ENCODE measurements at places on chromosomes 2 and 18. TPM values are rescaled to one million over a fixed set of nuclear protein-coding genes. Genes with fewer than 3 reads are reported as not detected.
A peak's percentile ranks its signal among the peaks of the same experiment; 100 is the strongest.

- no peak overlapping the region for H3K4me3 ChIP-seq
- no peak for DNase-seq
- H3K27me3 ChIP-seq = no peaks in the 10 kb centered on the region
- peaks cover 4% of the 10 kb centered on the region for H3K36me3 ChIP-seq
Observed at GRCh38 chr2:160355080-160355479, 138.5 kb downstream of the RBMS1 start.

DNA sequence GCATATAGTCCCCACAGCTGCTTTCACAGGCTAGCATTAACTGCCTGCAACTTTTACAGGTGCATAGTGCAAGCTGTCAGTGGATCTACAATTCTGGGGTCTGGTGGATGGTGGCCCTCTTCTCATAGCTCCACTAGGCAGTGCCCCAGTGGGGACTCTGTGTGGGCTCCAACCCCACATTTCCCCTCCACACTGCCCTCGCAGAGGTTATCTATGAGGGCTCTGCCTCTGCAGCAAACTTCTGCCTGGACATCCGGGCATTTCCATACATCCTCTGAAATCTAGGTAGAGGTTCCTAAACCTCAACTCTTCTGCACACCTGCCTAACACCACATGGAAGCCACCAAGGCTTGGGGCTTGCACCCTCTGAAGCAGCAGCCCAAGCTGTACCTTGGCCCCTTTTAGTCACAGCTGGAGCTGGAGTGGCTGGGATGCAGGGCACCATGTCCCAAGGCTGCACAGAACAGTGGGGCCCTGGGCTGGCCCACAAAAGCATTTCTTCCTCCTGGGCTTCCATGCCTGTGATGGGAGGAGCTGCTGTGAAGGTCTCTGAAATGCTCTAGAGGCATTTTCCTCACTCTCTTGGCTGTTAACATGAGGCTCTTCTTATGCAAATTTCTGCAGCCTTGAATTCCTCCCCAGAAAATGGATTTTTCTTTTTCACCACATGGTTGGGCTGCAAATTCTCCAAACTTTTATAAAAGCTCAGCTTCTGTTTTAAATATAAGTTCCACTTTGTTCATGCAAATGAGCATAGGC lies 59.3 kb downstream of the KDM3A start:
- H3K4me3 ChIP-seq = no peak overlapping the region
- peaks cover 66% of the 10 kb centered on the region for H3K36me3 ChIP-seq
- no peaks in the 10 kb centered on the region for H3K27me3 ChIP-seq
- DNase-seq = no peak
- H3K4me1 ChIP-seq = peaks cover 20% of the 10 kb centered on the region
- no peak overlapping the region for H3K27ac ChIP-seq

The IL1RL1 gene
- 57.7 TPM for total RNA-seq

DNA sequence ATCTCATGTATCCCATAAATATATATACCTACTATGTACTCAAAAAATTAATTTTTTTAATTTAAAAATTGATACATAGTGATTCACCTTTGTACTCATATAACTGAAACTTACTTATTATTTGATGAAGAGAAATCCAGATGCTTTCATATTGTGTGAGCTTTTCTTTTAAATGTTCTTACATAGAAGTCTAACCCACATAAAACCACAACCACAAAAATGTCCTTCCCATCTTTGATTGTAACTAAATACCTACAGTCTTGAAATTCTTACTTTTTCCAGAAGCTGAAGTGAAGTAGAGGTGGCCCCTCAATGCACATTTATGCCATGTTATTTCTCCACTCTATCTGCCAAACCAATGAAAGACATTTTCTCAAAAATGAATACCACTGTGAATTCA lies 117.9 kb upstream of the COL5A2 start:
- H3K36me3 ChIP-seq = no peaks in the 10 kb centered on the region
- no peak for DNase-seq
- H3K27me3 ChIP-seq = no peaks in the 10 kb centered on the region
- H3K4me3 ChIP-seq = no peak overlapping the region

- no peak overlapping the region for H3K4me3 ChIP-seq
- H3K36me3 ChIP-seq = no peaks in the 10 kb centered on the region
- no peak for DNase-seq
- no peaks in the 10 kb centered on the region for H3K27me3 ChIP-seq
- no peak overlapping the region for H3K27ac ChIP-seq
Observed at GRCh38 chr2:80112790-80113189, 191.8 kb downstream of the LRRTM1 start.

- DNase-seq = no peak
- H3K4me1 ChIP-seq = no peaks in the 10 kb centered on the region
- no peak overlapping the region for H3K4me3 ChIP-seq
Observed at GRCh38 chr18:31269566-31269965, 48.4 kb upstream of the DSG1 start.

DNA sequence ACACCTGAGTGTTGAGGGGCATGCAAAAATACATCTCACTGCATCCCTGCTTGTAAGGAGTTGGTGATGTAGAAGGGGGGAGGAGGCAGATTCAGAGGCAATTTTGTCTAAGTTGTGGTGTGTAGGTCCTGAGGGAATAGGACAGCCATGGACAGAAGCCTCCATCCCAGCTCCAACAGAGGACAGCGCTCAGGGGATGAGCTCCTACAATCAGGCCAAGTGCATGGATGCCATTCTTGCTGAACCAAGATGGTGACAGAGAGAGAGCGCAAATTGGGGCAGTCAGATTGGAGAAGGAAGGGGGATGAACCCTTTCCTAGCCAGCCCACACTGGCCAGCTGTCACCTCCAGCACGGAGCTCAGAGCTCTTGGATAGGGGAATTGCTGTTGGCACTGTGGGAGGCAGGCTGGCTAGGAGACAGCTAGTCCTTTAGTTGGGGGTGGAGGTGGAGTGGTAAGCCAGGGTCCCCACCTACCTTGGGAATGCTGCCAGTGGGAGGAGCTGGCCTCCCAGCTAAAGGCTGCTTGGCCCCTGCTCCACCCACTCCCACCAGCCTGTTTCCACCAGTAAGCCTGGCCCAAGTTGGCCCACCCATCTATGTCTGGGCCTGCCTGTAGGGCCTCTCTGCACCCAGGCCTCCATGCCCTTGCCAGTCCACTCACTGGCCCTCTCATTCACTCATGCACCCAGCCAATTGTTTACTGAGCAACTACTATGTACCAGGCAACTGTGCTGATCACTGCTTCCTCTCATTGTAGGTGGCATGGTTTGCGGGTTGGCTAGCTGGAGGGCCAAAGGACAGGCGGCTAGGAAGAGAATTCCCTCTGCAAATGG lies 2.5 kb upstream of the PER2 start:
- H3K27me3 ChIP-seq = no peaks in the 10 kb centered on the region
- no peaks in the 10 kb centered on the region for H3K36me3 ChIP-seq
- peaks cover 29% of the 10 kb centered on the region for H3K4me1 ChIP-seq
- H3K4me3 ChIP-seq = peak overlapping the region; percentile 93
- peak overlapping the region; percentile 93 for H3K27ac ChIP-seq

DNA sequence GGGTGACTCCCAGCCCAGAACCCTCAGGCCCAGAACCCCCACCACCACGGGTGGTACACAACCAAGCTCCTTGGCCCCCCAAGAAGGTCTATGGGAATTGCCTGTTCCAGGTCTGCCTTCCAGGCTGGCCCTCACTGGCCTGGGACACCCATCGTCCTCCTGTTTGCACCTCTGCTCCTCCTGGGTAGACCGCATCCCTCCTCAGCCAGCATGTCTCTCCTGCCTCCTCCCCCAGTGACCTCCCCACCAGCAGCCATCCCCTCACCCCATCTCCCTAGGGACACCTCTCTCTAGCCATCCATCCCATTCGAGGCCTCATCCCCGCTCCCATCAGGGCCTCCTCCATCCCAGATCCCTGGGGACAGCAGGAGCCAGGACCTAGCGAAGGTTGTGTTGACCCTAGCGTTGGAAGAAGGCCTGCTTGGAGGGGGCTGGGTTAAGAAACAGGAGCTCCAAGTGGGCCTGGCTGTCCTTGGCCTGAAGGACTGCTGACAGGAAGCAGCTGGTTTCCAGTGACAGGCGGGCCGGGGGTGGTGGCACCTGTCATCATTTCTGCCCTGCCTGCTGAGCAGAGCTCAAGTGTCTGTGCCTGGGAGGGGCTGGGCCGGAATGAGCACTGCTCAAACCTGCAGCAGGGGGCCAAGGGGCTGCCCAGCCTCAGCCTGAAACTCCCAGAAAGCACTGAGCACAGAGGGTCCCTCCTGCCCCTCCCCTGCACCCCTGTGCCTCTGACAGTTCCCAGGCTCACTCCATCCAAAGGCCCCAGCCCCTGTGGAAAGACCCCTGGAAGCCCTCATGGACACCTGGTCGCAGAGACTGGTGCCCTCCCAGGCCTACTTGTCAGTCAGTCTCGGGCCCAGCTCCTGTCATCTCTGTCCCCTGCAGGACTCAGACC lies 96.0 kb upstream of the OTOS start:
- H3K4me1 ChIP-seq = no peaks in the 10 kb centered on the region
- peaks cover 11% of the 10 kb centered on the region for H3K27me3 ChIP-seq
- H3K36me3 ChIP-seq = no peaks in the 10 kb centered on the region
- H3K27ac ChIP-seq = no peak overlapping the region
- DNase-seq = peak; percentile 49

DNA sequence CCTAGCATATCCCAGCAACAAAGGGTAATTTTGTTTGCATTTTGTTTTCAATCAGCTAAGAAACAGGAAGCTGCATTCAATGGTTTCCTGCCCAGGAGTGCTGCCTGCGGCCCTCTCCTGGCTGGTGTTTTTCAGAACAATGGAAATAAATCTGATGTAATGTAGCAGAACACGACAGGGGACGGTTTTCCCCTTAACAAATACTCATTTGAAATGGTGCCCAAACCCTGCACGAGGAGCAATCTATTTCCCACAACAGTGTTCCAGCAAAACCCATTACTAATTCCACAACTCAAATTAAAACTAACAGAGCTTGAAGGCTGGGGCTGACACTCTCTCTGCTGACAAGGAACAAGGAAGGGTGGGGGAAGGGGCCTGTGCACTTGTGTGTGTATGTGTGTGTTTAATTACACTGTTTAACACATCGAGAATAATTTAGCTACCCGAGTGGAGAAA lies 8.7 kb downstream of the CAPN13 start:
- H3K4me1 ChIP-seq = no peaks in the 10 kb centered on the region
- no peak for DNase-seq
- no peak overlapping the region for H3K27ac ChIP-seq
- H3K4me3 ChIP-seq = no peak overlapping the region

DNA sequence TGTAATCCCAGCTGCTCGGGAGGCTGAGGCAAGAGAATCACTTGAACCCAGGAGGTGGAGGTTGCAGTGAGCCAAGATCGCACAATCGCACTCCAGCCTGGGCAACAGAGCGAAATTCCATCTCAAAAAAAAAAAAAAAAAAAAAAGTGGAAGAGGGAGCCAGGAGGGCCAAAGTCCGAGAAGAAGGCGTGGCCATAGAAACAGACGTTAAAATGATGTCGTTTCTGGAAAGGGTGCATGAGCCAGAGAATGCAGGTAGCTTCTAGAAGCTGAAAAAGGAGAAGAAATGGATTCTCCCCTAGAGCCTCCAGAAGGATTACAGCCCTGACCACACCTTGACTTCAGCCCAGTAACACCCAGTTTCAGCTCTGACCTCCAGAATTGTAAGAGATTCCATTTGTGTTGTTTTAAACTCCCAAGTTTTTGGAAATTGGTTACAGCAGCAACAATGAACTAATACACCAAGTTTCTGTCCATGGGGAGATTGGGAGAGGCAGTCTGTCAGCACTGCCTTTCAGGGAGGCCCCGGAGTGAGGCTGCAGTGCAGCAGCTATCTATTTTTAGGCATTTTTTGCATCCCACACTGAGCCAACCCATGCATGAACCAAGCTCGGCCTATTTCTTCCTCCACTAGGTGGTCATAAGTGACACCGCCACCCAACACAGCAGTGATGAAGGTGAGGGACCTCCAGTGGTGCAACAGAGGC lies 14.2 kb upstream of the TRAF3IP1 start:
- H3K4me1 ChIP-seq = no peaks in the 10 kb centered on the region
- H3K27me3 ChIP-seq = peaks cover 2% of the 10 kb centered on the region
- H3K36me3 ChIP-seq = no peaks in the 10 kb centered on the region

DNA sequence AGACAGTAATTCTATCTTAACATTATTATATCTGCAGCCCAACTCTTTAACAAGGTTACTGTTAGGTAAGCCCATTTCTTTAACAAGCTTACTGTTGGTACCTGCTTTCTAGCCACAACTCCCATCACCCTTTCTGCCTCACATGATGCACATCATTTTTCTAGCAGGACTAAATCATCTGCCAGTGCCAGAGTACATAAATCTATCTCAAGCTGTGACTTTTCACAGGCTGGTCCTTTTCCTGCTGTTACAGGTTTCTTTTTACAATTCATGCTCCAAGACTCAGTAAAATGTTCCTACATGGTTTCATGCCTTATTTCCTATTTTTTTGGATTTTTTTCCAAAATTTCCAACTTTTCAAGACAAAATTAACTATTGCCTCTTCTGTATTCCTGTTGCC lies 30.4 kb upstream of the ZC3H15 start:
- H3K27ac ChIP-seq = no peak overlapping the region
- H3K27me3 ChIP-seq = no peaks in the 10 kb centered on the region
- DNase-seq = no peak
- no peaks in the 10 kb centered on the region for H3K36me3 ChIP-seq
- no peaks in the 10 kb centered on the region for H3K4me1 ChIP-seq

The DSG4 gene
- not detected for total RNA-seq

DNA sequence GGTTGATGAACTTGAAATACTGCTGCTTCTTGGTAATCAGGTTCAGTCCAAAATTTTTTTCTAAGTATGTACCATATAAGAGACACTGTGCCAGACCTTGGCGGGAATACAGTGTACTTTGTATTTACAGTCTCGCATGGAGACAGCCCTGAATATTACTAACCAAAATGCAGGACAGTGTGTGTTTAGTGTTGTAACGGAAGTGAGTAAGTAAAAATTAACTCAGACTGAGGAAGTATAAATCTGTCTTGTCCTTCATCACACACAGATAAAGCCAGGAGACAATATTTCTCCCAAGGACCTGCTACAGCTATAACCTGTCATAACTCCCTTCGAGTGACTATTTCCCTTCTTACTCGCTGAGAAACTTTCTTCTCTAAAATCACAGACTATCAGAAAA lies 76.9 kb downstream of the ACTR3 start:
- H3K27ac ChIP-seq = peak overlapping the region; percentile 58
- peaks cover 30% of the 10 kb centered on the region for H3K4me1 ChIP-seq
- no peaks in the 10 kb centered on the region for H3K27me3 ChIP-seq
- no peak overlapping the region for H3K4me3 ChIP-seq

- H3K4me1 ChIP-seq = no peaks in the 10 kb centered on the region
- no peak for DNase-seq
- H3K4me3 ChIP-seq = no peak overlapping the region
- no peak overlapping the region for H3K27ac ChIP-seq
- no peaks in the 10 kb centered on the region for H3K36me3 ChIP-seq
Observed at GRCh38 chr2:9021563-9022211, 18.2 kb upstream of the MBOAT2 start.

DNA sequence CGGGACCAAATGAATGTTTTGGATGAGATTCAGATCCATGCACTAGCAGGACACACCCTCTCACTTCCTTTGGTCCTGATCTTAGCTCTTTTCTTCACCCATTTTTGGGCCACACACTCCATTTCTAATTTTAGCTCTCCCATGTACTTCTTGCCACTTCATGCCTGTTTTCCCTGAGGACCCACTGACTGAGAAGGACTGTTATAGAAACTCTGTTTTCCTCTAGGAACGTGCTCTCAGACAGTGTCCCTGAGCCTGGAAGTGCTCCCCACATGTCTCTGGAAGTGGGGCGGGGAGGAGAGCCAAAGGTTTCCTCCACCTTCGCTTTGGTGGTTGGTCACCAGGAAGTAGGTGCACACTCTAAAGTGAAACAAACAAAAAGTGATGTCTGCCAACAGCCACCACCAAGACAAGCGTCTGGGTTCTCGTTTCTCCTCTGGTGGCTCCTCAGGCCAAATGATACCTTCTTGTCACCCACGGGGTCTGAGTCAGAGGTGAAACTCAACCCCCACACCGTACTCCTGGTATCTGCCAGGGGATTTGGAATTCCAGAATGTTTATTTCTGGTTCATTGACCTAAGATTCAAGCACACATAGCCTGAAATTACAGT lies 74.7 kb downstream of the MERTK start:
- H3K27me3 ChIP-seq = peaks cover 17% of the 10 kb centered on the region
- no peak for DNase-seq
- peaks cover 13% of the 10 kb centered on the region for H3K36me3 ChIP-seq
- H3K4me3 ChIP-seq = no peak overlapping the region

All from natural killer cell treated with Interleukin-12 subunit alpha and Interleukin-12 subunit beta and Interleukin-15 and Interleukin-18, amount 100 ng/mL, for 72 hours (primary cell).